ENCODE measurements at places on chromosomes 3 and 15.

DNA sequence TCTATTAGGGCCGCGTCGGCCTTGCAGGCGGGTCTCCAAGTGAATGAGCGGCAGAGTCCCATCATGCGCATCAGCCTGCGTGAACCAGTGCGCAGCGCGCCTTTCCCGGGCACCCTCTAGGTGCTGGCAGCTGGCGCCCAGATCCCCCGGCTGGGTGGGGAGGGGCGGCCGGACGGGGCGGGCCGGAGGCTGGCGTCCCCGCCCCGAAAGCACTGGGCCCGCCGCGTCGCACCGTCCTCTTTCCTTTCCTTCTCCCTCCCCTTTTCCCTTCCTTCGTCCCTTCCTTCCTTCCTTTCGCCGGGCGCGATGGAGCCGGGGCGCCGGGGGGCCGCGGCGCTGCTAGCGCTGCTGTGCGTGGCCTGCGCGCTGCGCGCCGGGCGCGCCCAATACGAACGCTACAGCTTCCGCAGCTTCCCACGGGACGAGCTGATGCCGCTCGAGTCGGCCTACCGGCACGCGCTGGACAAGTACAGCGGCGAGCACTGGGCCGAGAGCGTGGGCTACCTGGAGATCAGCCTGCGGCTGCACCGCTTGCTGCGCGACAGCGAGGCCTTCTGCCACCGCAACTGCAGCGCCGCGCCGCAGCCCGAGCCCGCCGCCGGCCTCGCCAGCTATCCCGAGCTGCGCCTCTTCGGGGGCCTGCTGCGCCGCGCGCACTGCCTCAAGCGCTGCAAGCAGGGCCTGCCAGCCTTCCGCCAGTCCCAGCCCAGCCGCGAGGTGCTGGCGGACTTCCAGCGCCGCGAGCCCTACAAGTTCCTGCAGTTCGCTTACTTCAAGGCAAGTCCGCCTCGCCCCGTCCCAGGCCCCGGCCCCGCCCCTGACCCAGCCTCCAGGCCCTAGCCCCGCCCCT is at the start of gene CRTAP:
TSS of gene CRTAP (plus strand) at position 243 of the 850 bp plus-strand sequence. CDS start at position 307, 64 bp downstream.
- peak; percentile 94 for DNase-seq

DNA sequence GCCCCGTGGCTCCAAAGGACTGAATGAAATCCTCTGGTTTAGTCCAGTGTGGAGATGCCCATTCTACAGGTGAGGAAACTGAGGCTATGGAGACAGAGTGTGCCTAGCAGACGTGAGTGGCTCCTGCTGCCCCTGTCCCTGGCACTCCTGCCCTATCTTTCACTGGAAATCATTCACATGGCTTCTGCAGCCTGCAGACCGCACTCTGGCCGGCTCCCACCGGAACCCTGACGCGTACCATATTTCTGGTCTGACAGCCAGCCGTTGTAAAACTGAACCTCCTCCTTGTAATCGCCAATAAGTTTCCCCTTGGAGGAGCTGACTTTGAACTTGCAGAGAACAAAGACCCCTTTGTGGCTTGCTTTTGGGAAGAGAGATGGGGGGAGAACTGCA is 136.5 kb downstream of the CHSY1 start:
- DNase-seq: no peak

- peak; percentile 79 for DNase-seq
Observed at GRCh38 chr3:147410526-147411237, 1.5 kb downstream of the ZIC1 start.

DNA sequence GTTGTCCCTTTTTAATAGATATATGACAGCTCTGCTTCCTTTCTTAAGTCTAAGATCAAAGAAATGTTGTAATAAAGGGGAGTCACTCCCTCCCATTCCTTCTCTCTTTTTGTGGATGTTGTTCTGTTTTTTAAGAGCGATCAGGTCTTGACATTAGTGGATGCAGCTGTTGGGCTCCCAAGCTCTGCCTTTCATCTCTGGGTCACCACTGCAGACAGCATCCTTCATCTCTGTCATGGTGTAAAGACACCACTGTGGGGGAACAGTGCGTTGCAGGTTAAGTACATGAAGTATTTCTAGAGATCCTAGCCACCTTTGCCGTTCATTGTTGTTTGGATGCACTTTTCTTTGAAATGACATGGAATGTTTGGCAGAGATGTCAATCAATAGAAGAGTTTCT is 17.7 kb downstream of the FNDC3B start:
- DNase-seq: no peak

- no peak for DNase-seq
Observed at GRCh38 chr15:47409038-47409437, 308.3 kb upstream of the SEMA6D start.

GRCh38 chr15:57559875-57560274 is 31.8 kb upstream of the MYZAP start:
- DNase-seq: peak; percentile 52

DNA sequence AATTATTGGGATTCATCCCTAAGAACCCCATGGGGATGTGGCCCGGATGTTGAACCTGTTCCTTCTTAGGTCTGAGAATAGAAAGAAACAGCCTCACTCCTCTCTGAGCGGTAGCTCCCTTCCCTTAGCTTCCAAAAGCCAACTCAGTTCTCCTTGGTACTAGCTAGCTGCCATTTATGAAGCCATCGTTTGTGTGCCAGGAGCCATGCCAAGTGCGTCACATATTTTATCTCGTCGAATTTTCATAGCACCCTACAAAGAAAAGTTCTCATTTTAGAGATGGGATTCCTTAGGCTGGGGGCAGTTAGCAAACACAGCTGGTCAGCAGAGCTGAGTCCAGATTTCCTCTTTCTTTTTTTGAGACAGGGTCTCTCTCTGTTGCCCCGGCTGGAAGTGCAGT is 45.4 kb upstream of the GLCE start:
- no peak for DNase-seq

DNA sequence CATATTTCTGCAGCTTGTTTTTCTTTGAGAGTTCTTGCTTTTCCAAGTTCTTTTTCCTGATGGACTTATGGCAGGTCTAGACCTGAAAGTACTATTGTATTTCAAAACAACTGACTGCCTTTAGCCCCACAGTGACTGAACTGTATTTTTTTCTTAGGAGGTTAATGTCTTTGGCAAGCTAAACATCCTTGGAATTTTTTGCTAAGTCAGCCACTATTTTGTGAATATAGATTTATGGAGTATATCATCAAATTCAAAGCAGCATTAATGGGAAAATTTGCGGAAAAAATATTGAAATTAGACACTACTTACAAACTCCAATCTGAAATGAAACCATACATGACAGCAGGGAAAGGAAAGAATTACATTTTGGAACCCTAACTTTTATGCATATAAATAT is 8.6 kb downstream of the PIK3CA start:
- DNase-seq: no peak

DNA sequence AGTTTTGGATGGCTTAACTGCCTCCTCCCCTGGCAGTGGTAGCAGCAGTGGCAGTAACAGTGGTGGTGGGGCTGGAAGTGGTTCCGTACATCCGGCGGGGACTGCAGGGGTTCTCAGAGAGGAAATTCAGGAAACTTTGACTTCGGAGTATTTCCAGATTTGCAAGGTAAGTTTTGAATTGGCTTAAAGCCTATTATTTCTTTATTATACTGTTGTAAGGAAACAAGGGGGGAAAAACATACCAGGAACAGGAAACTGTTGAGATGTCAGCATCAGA is 1.5 kb downstream of the STXBP5L start:
- no peak for DNase-seq

GRCh38 chr3:117735481-117736101 is 1026.0 kb downstream of the TUSC7 start:
- DNase-seq: peak; percentile 91

- DNase-seq: no peak
Observed at GRCh38 chr3:156429125-156429524, 125.8 kb downstream of the SSR3 start.

GRCh38 chr15:64566102-64566501 is 105.7 kb downstream of the ZNF609 start:
- no peak for DNase-seq

DNA sequence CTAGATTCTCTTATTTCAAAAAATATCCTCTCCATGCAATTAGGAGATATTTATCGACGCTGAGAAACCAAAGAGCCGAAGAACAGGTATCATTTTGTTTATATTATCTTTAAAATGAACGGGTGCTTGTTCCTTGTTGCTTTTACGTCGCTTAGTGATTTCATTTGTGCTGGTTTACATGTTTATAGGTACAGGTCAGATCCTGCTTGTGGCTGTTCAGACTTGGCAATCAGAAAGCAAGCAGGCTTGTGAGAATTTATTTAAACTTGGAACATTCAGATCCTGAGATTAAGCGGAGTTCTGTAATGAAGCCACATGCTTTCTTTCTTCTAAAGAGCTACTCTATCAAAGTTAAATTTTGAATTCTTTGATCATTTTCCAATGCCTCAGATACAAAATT is 43.0 kb upstream of the ATP2C1 start:
- DNase-seq: no peak

GRCh38 chr3:192382861-192383260 is 344.5 kb downstream of the FGF12 start:
- DNase-seq: no peak

GRCh38 chr3:29247088-29247745 is 33.7 kb upstream of the RBMS3 start:
- DNase-seq: no peak

DNA sequence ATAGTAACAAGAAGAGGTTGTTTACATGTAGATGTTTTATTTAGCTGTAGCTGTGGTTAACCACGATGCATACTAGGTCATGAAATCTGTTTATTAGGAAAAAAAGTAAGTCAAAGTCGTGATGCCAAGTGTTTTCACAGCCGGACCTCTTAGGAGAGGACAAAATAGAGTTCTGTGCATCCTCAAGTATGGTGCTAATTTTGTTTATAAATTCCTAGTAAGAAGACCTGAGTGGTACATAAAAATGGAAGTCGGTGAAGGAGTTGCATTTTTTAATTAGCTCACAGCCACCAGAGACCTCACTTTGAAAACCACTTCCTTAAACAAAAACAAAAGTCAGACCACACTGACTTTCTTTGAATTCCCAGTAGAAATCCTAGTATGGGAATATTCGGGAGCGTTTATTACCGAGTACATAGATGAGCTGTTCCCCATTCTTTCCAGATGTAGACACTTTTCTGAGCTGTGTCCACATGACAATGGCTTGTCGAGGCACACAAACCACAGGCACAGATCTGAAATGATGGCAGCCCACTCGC is 143.6 kb upstream of the UBE2E1 start:
- DNase-seq: peak; percentile 50

DNA sequence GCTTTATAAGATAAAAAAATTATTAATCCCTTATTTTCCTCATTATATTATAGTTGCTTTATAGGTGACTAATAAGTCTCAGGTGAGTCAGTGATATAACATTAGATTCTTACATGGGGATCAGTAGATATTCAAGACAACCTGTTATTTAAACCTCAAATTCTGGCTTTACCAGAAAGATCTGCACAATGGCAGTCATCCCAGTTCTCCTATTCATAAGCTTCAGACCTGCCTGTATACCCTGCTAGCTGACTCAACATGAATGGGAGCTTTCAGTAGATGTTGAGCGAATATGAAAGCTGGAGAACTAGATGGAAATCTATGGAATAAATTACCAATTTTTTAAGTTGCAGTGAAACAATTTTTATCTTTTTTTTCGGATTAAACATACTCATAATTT is 20.5 kb upstream of the CCDC54 start:
- DNase-seq: no peak

DNA sequence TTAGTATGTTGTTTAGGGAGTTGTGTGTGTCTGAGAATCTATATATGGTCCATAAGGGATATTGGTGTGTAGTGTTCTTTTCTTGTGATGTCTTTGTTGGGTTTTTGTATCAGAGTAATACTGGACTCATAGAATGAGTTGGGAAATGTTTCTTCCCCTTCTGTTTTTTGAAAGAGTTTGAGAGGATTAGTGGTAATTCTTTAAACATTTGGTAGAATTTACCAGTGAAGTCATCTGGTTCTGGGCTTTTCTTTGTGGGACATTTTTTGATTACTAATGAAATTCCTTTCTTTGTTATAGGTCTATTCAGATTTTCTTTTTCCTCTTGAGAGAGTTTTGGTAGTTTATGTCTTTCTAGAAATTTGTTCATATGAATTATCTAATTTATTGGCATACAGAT is 16.9 kb downstream of the ACKR2 start:
- DNase-seq: no peak

DNA sequence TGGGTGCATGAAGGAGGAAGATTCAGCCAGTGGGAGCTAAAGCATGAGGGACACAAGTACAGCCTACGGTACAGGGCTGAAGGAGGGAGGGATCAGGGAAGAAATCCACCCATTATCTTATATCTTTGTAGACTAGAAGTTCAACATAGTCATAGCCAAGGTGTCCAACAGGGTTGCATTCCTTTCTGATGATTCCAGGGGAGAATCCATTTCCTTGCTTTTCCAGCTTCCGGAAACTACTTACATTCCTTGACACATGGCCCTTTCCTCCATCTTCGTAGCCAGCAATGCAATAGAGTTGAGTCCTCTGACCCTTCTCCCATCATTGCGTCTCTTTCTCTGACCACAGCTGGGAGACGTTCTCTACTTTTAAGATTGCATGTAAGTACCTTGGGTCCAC is 471.0 kb upstream of the SEMA6D start:
- peak; percentile 8 for DNase-seq

GRCh38 chr3:73669260-73669659 is 44.5 kb upstream of the PDZRN3 start:
- peak; percentile 60 for DNase-seq

DNA sequence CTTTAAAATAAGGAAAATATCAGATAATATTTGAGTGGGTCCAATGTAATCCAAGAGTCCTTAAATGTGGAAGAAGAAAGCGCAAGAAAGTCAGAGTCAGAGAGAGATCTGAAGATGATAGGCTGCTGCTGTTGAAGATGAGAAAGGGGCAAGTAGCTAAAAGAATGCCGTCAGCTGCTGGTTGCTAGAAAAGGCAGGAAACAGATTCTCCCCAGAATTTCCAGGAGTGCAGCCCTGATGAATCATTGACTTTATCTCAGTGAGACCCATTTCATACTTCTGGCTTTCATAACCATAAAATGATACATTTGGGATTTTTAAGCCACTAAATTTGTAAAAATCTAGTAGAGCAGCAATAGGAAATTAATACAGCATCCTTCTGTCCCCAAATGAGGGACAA is 7.5 kb upstream of the CHMP2B start:
- DNase-seq: no peak

GRCh38 chr3:61420136-61420759 is 141.1 kb upstream of the PTPRG start:
- no peak for DNase-seq

DNA sequence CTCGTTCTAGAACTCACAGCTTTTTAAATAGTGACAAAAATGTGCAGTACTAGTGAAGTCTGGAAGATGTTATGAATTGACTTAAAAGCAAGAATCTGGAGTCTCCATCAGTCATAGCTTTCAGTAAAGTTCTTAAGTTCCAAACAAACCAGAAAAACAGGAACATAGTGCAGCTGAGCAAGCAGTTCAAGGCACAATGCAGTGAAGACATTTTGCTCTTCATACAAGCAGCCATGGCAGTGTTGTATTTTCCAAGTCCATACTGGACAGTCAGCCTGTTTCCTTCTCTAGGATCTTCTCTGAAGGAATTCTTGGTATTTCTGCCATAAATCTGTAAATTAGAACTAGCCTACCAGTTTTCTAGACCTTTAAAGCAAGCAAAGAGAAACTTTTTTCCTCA is 90.5 kb downstream of the LRRC28 start:
- DNase-seq: peak; percentile 29

DNA sequence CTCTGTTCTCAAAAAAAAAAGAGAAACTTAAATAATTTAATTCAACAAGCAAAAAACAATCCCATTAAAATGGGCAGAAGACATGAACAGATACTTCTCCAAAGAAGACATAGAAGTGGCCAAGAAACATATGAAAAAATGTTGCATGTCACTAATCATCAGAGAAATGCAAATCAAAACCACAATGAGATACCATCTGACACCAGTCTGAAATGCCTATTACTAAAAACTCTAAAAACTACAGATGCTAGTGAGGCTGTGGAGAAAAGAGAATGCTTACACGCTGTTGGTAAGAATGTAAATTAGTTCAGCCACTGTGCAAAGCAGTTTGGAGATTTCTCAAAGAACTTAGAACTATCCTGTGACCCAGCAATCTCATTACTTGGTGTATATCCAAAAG is 382.9 kb downstream of the OTOL1 start:
- DNase-seq: peak; percentile 54
